ENCODE measurements at places on chromosomes 16 and 17.

DNA sequence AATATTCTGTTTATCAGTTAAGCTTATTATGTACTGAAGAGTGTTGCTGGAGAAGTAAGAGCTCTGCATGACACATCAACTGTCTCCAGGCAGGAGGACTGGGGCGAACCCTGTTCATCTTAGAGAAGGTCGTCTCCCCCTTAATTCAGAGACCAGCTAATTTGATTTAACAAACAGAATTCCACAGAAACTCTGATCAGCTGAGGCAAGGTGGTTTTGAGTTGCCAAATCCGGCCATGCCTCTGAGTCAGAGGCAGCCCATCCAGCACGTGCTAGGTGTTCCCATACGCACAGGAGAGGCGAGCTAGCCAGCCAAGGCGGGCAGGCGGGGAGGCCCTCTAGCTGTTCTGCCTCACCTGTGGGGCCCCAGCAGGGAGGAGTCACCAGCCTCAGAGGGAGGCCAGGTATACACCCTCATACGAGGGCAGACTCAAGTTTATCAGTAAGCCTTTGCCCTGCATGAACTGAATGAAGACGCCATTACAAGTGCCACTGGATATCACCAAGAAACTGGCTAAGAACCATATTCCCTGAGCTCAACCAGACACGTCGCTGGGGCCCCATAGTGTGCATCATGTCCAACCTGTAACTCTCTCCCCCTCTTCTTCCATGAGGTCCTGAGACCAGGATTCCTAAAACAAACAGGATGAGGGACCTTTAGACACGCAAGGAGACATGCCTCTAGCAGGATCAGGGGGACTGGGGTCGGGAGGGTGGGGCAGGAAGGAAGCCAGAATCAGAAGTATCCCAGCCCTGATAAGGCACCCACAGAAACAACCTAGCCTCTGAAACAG, 25.7 kb downstream of the STAT5A start:
- DNase-seq, result no peak

DNA sequence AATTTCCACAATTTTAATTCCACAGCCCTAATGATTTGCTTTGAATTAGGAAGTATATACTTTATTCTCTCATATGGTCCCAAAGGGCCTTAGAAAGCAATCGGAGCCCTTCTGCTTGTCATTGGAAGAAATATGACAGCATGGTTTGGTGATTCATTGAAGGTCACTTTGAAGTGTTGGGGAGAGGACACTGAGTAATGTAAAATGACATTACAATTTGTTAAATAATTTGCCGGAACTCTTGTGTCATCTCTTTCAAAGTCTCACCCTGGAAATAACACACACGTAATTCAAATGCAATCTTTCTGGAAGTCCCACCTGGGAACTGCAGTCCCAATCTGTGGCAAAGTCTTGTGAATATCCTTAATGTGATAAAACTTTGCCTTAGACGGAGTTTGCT, 59.8 kb downstream of the BMERB1 start:
- DNase-seq, result no peak

DNA sequence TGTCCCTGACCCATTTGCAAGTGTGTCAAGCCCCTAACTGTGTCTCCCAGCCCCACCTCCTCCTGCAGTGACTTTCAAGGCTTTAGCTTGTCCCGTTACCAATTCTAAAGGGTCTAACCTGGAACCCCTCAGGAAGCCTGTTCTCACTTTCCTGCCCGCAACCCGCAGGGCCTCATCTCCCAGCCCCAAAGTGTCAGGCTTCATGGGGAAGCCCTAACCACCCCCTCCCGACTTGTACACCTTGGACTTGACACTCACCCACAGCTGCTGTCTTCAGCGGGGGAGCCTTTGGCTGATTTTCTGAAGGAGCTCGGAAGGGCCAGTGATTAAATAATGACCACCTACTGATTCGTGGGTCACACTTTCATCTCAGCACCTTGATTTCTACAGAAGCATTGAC, 33.1 kb downstream of the NLRC5 start:
- DNase-seq, result no peak

DNA sequence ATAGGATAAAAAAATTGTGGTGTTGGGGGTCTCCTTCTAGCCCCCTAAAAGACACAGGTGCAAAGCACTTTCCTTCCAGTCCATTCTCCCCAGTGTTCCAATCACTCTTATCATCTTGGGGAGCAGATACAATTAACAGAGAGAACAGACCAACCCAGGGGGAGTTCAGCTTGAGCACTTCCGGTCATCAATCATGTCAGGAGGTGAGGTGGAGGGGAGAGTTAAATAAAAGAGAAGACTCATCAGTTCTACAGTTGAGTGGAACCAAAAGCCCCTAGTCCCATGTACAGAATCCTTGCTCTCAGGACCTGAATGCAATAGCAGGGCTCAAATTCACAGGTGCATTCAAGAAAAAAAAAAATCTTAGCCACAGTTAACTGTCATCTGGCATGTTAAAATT, 122.3 kb downstream of the DYNLRB2 start:
- no peak for DNase-seq

DNA sequence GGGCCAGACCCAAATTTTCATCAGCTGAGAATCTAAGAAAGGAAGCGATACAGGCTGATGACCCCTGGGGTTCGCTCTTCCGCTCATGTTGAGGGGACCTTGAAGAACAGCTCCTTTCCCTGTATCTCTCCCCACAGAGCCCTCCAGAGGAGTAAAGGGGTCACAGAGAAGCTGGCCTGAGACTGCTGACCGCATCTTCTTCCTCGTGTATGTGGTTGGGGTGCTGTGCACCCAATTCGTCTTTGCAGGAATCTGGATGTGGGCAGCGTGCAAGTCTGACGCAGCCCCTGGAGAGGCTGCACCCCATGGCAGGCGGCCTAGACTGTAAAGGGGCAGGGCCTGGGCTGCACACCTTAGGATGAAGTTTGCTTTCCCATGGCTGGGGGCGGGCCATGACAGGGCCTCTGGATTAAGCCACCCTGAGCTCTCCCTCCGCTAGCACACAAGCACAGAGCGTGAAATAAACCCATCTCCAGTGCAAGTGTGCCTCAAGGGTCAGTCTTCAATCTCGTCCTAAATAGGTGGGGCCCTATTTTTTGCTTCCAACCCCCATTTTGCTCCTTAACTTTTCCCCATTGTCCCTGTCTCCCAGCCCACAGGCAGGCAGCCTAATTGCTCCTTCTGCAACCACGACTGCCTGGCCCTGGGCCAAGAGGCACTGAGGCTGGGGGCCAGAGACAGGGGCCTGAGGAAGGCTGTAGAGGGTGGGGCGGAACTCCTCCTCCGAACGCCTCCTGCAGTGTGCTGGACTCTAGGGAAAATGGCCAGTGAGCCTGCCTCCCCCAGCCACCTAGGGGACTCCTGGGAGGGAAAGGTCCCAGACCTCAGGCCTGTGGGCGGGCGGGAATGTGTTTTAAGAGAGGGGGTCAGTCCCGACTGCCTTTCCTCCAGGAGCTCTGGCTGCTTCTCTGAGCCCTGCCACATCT, 3.6 kb downstream of the ZACN start:
- DNase-seq, result no peak

GRCh38 chr16:79856581-79856980, 256.0 kb upstream of the MAF start:
- DNase-seq, result no peak

DNA sequence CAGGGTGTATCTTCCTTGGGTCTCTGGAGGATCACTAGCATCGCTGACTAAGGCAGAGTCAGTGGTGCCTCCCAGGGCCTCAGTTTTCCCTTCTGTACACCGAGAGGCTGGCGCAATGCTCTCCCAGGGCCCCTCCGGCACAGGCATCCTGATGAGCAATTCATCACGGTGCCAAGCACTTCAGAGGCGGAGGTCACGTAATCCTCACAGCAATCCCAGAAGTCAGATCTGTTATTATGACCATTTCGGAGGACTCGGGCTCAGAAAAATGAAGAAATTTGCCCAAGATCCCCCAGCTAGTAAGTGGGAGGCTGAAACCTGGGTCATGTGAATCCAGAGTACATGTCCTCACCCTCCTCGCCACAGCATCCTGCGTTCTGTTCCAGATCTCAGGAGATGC, 46.5 kb downstream of the AIPL1 start:
- no peak for DNase-seq

DNA sequence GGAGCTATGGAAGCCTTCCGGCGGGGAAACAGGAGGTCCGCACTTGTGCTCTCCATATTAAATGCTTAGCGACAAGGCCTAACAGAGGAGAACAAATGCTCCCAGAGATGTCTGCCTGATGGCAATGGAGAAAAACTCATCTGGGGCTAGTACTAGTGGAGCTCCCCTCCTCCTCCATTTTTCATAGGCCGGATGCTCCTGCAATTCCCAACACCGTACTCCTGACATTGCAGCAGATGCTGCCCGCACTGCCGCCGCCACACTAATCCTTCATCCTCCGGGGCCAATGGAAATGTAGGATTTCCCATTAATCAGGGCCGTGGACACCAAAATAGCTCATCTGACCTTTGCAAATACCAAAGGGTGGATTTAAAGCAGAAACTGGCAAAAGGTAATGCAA, 27.5 kb downstream of the TOM1L2 start:
- DNase-seq, result no peak

GRCh38 chr17:36929851-36930582, 7.3 kb upstream of the LHX1 start:
- DNase-seq, result no peak

GRCh38 chr17:48642059-48642842, 16.1 kb upstream of the HOXB9 start:
- no peak for DNase-seq

- no peak for DNase-seq
Measured at GRCh38 chr16:56916571-56917403, 15.2 kb upstream of the HERPUD1 start.
